Stimulated activated CD8-positive, alpha-beta memory T cell treated with anti-CD3 and anti-CD28 coated beads, Interleukin-4, amount 100 ng/mL, for 4 hours (primary cell): ENCODE measurements at places on chromosomes 4 and X.
A peak's percentile ranks its signal among the peaks of the same experiment; 100 is the strongest.

DNA sequence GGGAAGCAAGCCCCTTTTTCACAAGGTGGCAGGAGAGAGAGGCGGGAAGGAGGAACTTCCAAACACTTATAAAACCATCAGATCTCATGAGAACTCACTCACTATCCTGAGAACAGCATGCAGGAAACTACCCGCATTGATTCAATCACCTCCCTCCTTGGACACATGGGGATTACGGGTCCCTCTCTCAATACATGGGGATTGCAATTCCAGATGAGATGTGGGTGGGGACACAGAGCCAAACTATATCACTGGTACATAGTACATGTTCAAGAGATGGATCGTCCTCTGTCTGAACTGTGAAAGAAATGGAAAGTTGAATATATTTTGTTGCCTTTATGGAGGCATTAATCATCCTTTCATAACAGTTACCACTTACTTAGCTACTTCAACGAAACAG lies 12.8 kb downstream of the EREG start:
- DNase-seq = no peak

- peak; percentile 65 for DNase-seq
Measured at GRCh38 chrX:154369449-154370299, 4.8 kb downstream of the FLNA start.

DNA sequence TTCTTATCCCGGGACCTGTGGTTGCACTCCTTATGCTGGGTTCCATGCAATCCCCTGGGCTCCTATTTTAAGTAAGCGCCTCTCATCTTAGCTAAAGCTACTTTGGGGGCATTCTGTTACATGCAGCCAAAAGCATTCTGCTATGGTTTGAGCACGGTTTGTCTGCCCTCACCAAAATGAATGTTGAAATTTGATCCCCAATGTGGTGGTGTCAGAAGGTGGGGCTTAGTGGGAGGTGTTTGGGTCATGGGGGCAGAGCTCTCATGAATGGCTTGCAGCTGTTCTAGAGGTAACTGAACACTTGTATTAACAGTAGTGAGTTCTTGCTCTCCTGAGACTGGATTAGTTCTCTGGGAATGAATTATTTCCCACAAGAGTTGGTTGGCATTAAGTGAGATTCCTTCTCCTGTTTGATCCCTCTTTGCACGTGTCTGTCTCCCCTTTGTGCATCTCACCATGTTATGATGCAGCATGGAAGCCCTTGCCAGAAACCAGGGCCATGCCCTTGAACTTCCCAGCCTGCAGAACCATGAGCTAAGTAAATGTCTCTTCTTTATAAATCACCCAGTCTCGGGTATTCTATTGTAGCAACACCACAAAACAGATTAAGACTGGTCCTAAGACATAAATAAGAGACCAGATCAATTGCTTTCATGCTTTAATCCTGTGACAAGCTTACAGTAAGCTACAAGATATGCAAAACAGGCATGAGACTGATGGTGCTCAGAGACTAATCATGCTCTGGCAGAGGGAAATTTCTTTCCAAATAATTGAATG lies 141.8 kb downstream of the TSPAN5 start:
- DNase-seq = no peak

DNA sequence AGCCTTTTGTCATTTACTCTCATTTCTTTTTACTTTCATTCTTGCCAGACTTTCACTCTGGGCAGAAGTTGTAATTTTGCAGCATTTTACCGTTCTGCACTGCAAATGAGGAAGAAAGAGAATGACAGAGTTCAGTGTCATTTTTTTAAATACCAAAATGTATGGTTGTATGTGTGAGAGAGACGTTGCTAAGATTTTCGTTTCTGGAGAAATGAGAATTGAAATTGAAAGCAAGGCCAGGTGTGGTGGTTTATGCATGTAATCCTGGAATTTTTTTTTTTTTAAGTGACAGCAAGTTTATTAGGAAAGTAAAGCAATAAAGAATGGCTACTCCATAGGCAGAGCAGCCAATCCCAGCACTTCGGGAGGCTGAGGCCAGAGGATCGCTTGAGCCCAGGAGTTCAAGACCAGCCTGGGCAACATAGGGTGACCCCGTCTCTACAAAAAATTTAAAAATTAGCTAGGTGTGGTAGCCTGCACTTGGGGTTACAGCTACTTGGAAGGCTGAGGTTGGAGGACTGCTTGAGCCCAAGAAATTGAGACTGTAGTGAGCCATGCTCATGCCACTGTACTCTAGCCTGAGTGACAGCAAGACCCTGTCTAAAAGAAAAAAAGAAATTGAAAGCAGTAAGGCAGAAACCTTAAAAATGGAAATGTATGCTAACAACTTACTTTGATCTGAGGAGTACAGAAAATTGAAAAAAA lies 12.9 kb downstream of the DCK start:
- no peak for DNase-seq

GRCh38 chrX:25534091-25534490 lies 518.3 kb upstream of the ARX start:
- DNase-seq = no peak

DNA sequence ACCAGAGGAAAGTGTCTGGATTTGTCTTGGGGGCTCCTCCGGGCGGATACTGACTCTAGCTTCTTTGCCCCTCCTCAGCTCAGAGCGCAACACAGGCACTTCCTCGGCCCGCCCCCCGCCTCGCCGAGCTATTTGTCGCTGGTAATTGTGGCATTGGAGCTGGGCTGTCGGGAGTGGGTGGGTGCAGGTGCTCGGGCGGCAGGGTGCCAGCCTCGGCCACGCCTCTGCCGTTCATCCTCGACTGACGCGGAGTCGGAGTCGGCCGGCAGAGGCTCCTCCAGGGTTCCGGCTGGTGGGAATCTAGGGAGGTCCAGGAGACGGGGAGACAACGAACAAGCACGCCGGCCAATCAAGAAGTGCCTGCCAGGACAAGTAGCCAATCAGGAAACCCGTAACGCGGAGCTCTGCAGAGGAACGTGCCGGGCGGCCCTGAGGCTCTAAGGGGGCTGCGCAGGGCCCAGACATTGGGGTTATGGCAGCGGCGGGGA lies 3.9 kb upstream of the SYN1 start:
- DNase-seq = no peak

GRCh38 chr4:6957994-6958393 lies 48.4 kb downstream of the TBC1D14 start:
- no peak for DNase-seq

DNA sequence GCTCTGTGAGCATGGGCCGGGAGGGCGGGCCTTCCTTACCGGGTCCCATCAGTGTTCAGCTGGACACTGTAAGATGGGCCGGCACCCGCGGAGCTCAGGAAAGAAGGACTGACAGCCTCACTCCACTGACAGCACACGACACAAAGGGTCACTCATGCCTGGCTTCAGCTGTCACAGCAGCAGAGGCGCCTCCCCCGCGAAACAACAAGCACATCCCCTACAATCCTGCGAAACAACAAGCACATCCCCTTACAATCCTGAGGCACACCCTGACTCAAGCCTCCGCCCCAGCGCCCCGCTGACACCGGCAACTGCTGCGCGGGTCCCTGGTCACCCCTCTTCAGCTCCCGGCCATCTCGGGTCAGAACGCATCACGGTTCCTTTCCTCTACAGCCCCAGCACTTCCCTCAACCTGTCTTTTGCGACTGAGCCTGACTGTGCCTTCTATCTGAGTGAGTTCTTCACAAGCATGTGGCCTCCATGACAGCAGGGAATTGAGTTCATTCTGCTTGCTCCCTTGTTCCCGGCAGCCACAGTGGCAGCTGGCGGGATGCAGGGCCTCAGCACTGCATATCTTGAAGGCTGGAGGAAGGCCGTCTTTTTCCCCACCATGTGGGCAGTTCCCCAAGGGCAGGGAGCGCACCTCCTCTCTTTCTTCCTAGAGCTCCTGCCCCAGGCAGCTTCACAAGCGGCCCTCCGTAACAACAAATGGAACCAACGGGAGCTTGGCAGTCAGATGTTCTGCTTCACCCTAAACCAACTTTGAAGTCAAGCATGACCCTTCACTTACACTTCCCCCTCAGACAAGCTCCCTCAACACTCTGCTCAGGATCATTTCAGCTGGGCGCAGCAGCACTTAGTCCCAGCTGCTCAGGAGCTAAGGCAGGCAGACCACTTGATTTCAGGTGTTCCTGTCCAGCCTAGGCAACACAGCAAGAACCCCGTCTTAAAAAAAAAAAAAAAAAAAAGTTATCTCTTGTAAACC lies 39.6 kb downstream of the SCD5 start:
- no peak for DNase-seq

GRCh38 chr4:87038837-87039615 lies 104.2 kb downstream of the AFF1 start:
- DNase-seq = no peak

DNA sequence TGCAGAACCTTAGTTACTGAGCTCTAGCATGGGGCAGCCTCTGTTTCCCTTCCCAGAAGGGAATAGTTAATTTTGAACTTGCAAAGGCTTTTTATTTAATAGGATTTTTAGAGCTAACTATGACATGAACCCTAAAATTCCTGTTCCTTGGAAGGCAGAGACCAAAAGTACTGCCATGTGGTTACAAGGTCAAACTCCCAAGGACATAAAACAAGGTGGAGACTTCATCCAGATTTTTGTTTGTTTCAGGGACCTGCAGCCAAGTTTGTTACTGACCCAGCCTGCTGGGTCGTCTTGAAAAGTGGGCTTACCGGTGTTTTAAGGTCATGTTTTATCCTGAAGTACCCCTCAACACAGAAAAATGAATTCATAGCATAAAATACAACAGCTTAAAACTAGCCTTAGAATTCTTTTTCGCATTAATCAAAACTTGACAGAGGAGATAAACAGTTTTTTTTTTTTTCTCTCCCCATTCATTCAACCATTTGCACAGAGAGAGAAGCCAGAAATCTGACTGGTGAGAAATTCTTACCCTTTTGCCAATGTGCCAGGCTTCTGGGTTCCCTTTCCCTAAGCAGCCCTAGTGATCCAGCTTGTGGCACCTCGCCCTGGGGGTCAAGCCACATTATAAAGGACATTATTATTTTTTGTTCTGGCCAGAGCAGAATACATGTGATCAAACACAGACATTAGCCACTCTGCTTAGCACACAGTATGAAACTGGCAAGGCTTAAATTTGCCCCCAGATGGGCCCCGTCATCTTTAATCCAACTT lies 21.5 kb upstream of the GRPEL1 start:
- no peak for DNase-seq

DNA sequence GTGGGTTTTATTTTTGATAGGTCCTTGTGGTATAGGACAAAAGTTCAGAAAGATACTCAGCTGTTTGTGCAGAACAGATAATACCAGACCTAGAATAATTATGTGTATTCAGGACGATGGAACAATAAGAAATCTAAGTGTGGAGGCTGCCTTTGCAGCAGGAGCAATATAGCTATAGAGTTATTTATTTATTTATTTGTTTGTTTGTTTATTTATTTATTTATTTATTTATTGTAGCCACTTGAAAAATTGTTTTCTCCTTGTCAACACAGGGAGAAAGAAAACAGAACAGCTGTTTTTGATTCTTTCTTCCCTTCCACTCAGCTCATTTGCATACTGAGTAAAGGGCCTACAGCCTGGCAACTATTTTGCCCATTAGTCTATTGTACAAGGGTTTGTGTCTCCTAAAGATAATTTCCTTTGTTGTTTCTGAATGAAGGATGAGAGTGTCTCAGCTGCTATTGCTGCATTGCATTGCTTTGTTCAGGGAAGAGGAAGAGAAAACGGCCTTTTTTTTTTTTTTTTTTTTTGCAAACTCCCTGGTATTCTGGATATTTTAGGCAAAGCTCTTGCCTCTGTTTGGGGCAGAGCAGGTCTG lies 56.0 kb upstream of the ESX1 start:
- DNase-seq = no peak

DNA sequence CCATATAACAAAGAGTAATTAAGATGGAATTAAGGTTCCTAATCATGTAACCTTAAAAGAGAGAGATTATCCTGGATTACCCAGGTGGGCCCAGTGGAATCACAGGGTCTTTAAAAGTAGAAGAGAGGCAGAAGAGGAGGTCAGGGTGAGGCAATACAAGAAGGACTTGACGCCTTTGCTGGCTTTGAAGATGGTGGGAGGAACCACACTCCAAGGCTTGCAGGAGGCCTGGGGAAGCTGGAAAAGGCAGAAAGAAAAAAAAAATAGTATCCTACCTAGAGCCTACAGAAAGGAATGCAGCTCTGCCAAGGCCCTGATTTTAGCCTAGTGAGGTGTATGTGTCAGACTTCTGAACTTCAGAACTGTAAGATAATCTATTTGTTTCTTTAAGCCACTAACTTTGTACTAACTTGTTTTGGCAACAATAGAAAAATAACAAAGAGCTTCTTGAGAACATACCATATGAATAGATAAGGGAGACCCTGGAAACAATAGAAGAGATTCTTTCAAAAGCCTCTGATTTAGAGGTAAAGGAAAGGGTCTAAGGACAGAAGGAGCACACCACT lies 229.9 kb upstream of the TTC29 start:
- DNase-seq = no peak

- DNase-seq = no peak
Measured at GRCh38 chr4:123418351-123418931, 21.8 kb downstream of the SPRY1 start.

GRCh38 chrX:40109288-40110008 lies 11.7 kb upstream of the BCOR start:
- DNase-seq = no peak

- no peak for DNase-seq
Measured at GRCh38 chr4:165204462-165204830, 2.9 kb upstream of the KLHL2 start.
